CD4-positive, alpha-beta T cell treated with Interleukin-10 for 1 hour (primary cell): ENCODE measurements at places on chromosomes 1 and 21.

DNA sequence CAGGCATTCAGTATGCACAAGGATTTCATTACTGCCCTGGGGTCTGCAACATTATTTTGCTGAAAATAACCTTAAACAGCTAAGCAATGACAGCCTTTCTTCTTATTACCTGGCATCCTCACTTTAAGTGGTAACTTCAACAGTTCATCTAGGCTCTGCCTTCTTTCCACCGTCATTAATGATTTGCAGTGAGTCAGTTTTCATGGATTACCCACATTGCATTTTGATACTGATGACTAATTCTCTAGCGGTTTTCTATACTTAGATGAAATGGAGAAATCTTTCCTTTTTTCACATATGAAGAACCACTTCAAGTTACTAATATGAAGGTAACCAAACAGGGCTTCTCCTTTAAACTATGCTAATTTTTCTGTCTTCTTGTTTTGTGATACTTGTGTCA, 226.9 kb upstream of the TMPRSS15 start:
- no peak for DNase-seq

DNA sequence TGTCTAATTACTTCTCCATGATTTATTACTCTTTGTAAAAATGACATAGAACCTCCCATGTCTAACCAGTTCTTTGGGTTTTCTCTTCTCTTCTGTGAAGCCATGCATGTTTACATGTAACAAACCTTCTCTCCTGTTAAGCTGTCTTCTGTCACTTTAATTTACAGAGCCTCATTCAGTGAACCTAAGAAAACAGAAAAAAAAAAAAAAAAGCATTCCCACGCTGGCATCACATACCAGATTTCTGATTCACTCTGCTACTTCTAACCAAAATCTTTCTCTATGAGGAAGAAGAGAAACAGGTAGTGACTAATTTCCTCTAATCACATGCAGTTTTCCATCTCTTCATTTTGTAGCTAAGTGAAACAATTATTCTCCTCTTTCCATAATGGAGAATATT, 141.4 kb upstream of the CXADR start:
- no peak for DNase-seq

DNA sequence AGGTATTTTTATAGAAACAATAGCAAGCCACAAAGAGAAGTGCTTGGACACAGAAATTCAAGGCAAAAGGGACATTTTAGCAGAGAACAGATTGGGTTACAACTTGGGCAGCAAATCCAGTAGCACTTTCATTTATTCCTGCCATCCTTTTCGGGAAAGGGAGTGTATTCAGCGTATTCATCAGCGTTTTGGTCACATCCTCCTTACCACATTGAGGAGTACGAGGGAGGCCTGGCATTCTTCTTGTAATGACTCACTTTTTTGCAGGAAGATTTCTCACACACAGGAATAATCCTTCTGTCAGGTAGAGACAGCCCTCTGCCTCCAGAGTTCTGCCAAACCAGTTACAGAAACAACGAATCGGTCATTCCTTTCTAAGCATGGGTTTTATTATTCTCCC, 18.1 kb upstream of the FAM78B start:
- no peak for DNase-seq

GRCh38 chr1:113269168-113269963, 120.9 kb upstream of the MAGI3 start:
- no peak for DNase-seq

GRCh38 chr1:40758578-40759343, 24.8 kb upstream of the KCNQ4 start:
- no peak for DNase-seq

DNA sequence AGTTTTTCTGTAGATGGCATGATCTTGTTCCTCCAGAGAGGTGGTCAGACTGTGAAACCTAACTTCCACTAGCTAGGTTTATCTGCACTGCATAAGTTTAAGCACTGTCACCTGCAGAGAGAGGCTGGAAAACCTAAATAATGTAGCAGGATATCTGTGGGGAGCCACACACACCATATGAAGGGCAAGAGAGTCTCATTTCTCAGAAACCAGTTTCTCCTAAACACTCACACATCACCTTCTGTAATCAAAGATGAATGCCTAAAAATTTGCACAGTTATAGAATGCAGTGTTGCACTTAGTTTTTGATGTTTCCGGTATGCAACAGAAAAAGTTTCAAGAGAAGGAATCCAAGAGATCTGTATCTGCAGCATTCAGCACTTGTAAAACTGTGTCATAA, 654.6 kb downstream of the ADGRL2 start:
- DNase-seq, result no peak

- DNase-seq, result no peak
Observed at GRCh38 chr1:157626099-157626498, 28.2 kb upstream of the FCRL4 start.

DNA sequence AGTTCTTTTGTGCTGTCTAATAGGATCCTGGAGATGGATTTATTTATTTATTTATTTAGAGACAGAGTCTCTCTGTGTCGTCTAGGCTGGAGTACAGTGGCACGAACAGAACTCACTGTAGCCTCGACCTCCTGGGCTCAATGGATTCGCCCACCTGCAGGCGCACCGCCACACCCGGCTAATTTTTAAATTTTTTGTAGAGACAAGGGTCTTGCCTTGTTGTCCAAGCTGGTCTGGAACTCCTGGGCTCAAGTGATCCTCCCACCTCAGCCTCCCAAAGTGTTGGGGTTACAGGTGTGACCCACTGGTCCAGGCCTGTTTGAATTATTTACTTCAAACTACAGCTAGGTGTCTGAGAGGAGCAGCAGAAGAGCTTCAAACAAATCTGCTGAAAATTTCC, 9.6 kb upstream of the SPEN start:
- DNase-seq, result no peak

GRCh38 chr1:247096544-247096943, 7.6 kb downstream of the ZNF669 start:
- no peak for DNase-seq

- DNase-seq, result no peak
Observed at GRCh38 chr1:153362187-153362775, 4.6 kb downstream of the S100A9 start.

DNA sequence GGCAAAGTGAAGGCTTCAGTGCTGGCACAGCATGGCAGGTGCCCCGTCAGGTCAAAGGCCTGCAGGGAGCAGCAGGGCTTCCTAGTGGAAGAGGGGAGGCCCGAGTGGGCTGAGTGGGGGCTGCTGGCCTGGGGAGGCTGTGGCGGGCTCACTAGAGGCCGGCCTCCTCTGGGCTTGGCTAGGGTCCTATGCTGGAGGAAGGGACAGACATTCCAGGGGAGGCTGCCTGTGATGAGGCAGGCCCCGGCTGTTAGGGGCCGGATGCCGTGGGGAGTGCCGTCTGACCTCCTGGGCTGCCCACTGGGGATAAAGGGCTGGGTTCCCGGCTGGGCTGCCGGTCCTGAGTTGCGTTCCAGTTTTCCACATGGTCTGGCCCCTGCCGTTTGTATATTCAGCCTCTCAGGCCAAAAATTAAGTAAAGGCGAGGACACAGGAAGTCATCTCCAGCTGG, 21.1 kb downstream of the PRXL2B start:
- no peak for DNase-seq

- no peak for DNase-seq
Observed at GRCh38 chr1:157277913-157278312, 139.7 kb upstream of the ETV3 start.

DNA sequence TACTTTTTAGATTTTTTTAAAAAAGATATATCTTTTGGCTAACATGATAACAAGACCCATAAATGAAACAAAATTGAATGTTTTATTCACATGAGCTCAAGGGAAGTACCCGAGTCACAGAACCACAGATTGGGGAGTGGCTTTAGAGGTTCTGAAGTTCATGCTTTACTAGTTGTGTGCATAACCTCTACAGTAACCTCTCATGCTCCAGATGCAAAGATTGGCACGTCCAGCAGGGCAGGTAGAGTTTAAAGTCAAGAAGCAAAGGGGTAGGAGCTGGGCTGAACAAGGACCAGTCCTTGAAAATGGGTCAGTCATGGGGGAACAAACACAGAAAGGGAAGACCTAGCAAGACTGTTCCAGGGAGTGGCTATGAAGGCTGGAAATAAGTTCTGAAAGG, 109.6 kb downstream of the RNF220 start:
- DNase-seq, result no peak

DNA sequence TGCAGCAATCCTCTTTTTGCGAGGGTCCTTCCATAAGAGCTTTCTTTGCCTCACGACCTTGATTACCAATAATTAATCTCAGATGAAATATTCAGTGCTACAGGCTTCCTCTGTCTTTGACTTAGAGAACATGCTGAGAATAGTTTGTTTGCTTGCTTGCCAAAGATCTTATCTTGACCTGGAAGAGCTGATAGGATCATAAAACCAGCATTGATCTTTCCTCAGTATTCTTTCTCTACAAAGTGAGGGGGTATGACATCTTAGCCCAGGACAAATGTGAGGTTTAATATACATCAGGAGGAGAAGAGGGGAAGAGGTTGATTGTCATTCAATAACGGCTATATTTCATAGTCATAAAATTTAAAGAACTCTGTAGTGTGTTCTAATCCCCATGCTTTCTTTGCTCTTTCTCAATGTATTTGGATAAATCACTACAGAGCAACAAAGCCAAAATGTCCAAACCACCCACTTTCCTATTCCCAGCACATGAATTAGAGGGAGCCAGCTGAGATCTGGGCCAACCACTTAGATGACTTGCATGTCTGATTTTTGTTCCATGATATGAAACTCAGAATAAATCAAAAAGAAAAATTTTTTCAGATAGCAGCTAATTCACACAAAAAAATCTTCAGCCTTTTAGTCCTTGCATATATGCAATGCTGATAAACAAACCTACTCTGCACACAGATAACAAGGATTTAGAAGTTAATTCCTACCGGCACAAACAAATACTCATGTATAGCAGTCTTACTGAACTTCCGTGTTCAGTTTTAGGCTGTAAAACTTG, 50.5 kb upstream of the IPO9 start:
- DNase-seq, result no peak

- DNase-seq, result no peak
Observed at GRCh38 chr1:19410393-19410792, 74.9 kb downstream of the CAPZB start.

DNA sequence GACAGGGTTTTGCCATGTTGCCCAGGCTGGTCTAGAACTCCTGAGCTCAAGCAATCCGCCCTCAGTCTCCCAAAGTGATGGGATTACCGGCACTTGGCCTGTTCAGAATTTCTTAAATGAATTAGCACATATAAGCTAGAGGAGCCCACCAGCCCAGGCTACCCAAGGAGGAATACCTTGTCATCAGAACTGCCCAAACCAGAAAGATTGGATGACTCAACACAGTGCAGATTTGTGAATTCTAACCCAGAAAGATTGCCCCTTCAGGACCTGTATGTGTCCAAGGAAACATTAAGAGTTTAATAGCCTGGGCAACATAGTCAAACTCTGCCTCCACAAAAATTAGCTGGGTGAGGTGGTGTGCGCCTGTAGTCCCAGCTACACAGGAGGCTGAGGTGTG, 14.0 kb upstream of the LIN9 start:
- no peak for DNase-seq

DNA sequence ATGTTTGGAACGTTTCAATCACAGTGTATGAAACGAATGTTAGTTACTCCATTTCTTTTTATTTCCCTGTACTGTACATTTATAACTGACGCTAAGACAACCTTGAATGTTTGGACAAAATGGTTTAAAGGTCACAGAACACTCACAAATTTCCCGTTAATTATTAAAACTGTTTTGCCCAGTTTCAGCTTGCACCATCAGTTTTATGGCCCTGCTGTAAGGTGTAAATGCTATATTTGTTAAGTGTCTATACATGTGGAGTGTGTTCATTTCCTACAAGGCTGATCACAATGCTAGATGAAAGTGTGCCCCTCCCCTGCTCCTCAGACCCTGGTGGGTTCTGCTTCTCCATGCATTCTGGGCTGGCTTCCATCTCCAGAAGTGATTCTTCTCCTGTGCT, 57.9 kb upstream of the ETS2 start:
- no peak for DNase-seq

GRCh38 chr1:26538480-26539412, 9.2 kb downstream of the RPS6KA1 start:
- peak; percentile 62 for DNase-seq

GRCh38 chr1:60942896-60943638, 139.3 kb upstream of the NFIA start:
- DNase-seq, result peak; percentile 1

- DNase-seq, result no peak
Observed at GRCh38 chr21:36565540-36565939, 85.6 kb upstream of the CLDN14 start.

DNA sequence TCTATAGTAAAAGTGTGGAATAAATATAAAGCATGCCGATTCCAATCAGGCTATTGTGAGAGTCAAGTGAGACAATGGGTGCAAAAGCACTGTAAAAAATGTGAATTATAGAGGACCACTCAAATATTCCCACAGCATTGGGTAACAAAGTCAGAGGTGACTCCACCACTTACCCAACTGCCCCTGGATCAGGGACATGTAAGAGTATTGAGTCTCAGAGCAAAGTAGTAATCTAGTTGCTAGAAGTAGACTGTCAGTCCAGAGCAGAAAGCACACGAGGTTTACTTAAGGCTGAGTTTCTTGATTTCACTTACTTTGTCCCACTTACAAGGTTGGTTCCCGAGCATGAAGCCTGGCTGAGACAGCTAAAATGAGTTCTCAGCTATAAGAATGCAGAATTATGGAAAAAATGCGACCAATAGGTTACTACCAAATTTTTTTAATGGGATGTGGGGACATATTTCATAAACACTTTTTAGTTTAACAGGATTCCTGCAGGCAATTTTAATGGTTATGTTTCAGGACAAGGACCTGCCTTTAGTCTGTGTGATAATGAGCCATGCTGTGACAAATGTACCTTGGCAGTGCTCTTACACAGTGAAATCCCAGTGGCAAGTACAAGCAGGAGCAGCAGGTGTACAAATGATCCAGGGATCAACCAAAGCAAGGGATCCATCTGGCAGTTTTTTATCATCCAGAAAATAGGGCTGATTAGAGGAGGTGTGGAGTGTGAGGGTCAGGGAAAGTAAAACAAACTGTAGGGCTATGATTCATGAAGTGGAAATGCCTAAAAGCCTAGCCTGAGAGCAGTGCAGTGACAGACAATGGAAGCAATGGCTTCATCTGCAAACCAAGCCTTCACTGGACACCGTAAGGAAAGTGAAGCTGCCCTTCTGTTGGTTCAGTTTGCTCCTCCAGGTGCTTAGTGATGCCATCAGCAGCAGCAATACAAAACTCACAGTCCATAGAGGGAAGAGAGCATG, 156.2 kb upstream of the SPAG17 start:
- no peak for DNase-seq
